ENCODE measurements at places on chromosomes 1 and 21.
A peak's percentile ranks its signal among the peaks of the same experiment; 100 is the strongest.

DNA sequence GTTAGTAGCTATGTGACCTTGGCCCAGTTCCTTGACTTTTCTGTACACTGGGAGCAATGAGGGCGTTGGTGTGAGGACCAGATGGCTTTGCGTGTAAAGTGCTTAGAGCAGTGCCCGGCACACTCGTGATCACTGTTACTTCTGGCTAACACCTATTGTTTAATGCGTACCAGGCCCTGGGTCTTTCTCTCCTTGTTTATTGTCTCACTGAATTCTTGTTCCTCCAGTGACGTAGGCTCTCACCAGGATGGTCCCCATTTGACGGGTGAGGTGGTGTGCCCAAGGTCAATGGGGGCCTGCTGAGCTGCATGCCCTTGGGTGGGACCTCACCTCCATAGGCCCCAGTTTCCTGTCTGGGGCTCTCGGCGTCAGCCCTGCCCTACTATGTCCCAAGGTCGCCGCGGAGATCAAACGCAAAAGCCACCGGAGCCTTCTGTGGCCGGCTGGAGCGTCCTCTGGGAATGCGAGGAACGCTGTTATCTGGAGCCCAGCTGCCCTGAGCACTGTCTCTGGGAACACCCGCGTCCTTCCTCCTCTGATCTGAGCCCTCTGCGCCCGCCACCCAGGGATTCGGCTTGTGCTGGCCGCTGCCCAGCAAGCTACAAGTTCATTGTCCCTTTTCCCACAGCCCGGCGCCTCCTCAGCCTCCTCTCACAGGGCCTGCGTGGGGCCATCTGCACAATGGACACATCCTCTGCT lies 28.9 kb downstream of the ALPL start:
- DNase-seq = no peak

DNA sequence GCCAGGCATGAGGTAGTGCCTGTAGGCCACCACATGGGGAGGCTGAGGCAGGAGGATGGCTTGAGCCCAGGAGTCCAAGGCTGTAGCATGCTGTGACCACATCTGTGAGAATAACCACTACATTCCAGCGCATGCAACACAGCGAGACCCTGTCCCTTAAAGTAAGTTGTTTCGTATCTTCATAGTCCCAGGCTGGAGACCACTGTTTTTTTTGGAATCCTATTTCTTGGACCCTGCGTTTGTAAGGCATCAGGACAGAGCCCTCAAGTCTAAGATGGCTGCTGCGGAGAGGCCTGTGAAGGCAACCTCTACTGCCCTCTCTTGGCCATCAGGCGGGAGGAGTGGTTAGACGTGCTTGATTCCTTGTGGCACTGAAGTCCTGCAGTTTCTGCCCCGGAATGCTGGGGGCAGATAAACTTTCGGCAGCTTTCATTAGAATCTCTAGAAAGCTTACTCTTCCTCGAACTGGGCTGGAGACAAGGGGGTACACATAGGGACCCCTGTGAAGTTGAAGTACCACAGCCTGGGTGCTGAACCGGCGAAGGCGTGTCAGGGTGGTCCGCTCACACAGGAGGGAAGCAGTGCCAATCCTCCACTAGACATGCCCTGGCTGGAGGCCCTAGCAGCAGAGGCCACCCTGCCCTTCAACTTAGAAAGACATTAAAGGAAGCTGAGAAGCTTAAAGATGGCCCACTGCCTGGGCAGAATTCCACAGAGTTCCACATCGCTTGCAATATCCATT lies 36.6 kb downstream of the RABIF start:
- DNase-seq = no peak

- DNase-seq = no peak
These were observed 35.2 kb upstream of the MAB21L3 start for GRCh38 chr1:116075990-116076389.

- DNase-seq = peak; percentile 71
These were observed 2.6 kb upstream of the TOR3A start for GRCh38 chr1:179079113-179079761.

GRCh38 chr1:52532731-52533327 lies 20.1 kb downstream of the TUT4 start:
- no peak for DNase-seq

DNA sequence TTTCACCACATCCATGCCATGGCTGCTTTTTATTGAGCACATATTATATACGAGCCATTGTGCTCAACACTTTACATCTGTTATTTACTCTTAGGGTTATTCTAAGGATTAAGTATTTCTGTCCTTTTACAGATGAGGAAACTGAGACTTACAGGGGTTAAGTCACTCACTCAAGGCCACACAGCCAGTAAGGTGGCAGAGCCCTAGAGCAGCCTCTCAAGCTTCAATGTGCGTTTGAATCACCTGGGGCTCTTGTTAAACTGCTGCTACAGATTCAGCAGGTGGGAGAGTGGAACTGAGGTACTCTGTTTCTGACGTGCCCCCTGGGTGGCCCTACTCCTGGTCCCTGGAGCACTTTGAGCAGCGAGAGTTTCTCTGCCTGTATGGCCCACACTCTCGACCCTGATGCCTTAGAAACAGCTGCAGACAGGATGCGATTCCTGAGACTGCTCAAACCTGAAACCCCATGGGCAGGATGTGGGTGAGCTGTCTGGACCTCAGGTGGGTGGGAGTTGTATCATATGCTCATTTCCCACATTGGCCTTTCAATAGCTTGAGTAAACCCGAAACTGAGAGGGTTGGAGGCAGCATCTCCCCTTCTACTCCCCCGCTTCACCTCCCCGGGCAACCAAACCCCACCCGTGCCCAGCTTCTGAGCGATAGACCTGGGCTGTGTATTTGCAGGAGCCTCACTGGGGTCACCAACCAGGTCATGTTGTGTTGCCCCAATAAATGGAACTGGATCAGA lies 59.3 kb downstream of the MAN1C1 start:
- no peak for DNase-seq
